ENCODE measurements at places on chromosomes 11 and 22.

DNA sequence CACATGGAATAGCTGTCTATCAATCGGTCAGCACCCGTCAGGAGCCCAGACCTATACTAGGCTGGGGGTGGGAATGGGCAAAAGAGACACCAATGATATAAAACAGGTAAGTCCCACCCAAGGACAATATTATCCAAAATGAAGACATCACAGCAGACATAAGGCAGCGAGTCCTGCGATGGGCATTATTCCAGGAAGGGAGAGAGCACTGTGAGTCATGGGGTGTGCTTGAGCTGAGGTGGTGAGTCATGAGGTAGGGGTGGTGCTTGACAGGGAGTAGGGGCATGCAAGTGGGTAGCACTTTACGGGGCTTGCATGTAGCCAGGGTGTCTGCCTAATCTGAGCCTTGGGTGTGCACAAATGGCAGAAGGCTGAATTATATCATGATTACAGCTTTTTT is 605.0 kb upstream of the CADM1 start:
- DNase-seq: peak; percentile 10

DNA sequence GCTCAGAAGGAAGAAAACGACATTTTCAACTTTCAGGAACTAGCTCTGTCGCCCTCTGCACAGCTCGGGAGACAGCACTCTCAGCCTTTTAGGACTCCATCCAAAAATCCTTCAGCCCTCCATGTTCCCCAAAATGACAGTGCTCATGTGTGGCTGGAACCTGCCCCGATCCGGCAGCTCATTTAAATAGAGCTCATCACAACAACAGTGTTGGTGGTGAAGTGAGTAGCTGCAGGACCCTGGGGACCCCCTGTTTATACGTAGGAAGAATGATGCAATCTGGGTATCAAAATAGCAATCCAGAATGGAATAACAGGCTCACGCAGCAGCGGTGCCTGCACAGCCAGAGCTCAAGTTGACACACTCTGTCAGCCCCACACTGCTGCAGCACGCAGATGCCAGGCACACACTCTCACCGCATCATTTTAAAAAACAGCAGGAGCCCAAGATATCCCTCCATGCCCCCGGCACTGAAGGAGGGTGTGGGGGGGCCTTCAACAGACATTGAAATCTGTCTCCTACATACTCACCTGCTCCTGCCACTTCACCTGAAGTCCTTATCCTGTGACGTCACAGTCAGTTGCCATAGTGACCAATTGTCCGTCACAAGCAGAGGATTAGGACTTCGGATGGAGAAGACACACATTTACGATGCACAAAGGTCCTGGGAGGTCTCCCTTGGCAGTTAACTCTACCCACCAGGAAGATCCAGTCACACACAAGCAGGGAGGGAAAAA is 24.0 kb downstream of the TRIM66 start:
- DNase-seq: no peak

GRCh38 chr22:45774001-45774670 is 102.5 kb downstream of the ATXN10 start:
- no peak for DNase-seq

DNA sequence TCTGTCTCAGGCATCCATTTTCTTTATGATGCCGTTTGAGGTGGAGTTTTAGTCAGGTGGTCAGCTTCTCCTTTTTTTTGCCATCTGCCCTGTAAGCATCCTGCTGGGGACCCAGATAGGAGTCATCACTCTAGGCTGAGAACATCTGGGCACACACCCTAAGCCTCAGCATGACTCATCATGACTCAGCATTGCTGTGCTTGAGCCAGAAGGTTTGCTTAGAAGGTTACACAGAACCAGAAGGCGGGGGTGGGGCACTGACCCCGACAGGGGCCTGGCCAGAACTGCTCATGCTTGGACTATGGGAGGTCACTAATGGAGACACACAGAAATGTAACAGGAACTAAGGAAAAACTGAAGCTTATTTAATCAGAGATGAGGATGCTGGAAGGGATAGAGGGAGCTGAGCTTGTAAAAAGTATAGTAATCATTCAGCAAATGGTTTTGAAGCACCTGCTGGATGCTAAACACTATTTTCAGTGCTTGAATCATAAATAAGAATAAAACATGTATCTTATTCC is 10.9 kb upstream of the HBE1 start:
- DNase-seq: peak; percentile 85
